ENCODE measurements at places on chromosomes 3 and 15. TPM values are rescaled to one million over a fixed set of nuclear protein-coding genes. Genes with fewer than 3 reads are reported as not detected.

The ANKUB1 gene
- total RNA-seq, result not detected

The SLC7A14 gene
- total RNA-seq, result 0.49 TPM

The FANCD2OS gene
- total RNA-seq, result not detected

The SERINC4 gene
- not detected for total RNA-seq

The LRRFIP2 gene
- 29.0 TPM for total RNA-seq

The AGTR1 gene
- total RNA-seq, result not detected

The FAM107A gene
- 1.0 TPM for total RNA-seq

The WNT5A gene
- total RNA-seq, result 4.0 TPM

The XCR1 gene
- total RNA-seq, result not detected

The EDEM1 gene
- total RNA-seq, result 36.7 TPM

The MAGI1 gene
- 63.8 TPM for total RNA-seq

The WDR49 gene
- 0.08 TPM for total RNA-seq

The SEC22C gene
- total RNA-seq, result 48.3 TPM

DNA sequence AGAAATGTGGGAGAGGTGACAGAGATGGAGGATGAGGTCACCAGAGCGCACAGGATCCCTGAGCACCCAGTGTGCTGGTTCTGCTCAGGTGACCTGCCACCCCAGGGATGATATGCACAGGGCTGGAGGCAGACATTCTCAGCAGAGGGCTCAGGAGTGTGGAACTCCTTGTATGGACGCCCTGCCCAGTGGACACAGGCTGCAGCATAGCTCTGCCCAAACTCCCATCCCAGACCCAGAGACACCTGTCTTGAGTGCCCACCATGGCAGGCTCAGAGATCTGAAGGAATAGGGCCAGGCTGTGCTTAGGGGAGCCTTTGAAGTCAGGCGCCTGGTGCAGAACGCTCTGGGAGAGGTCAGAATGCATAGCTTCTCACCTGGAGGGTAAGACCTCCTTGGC, 47.3 kb downstream of the PPCDC start:
- H3K4me3 ChIP-seq, result no peak overlapping the region
- no peak overlapping the region for H3K27ac ChIP-seq
- no peak for DNase-seq
- no peaks in the 10 kb centered on the region for H3K4me1 ChIP-seq

GRCh38 chr3:38115645-38116427, 21.1 kb downstream of the ACAA1 start:
- no peak for DNase-seq
- H3K4me1 ChIP-seq, result no peaks in the 10 kb centered on the region
- no peak overlapping the region for H3K27ac ChIP-seq
- H3K36me3 ChIP-seq, result no peaks in the 10 kb centered on the region

DNA sequence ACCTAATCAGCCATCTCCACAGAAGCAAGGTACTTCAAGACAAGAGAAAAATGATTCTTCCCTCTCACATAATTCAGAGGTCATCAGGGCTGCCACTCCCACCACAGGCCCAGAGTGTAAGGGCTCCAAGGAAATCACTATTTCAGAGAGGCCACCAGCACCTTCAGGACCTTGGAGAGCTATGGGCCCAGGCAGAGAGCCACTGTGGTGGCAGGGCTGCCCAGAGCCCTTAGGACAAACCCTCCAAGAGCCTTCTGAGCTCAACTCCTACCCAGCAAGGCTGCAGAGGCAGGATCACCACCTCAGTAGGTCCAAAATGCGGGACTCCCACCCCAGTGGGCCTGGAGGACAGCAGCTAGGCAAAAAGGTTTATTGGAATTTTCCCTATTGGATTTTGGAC, 17.9 kb upstream of the FAN1 start:
- H3K27ac ChIP-seq, result no peak overlapping the region
- peak; percentile 68 for DNase-seq

DNA sequence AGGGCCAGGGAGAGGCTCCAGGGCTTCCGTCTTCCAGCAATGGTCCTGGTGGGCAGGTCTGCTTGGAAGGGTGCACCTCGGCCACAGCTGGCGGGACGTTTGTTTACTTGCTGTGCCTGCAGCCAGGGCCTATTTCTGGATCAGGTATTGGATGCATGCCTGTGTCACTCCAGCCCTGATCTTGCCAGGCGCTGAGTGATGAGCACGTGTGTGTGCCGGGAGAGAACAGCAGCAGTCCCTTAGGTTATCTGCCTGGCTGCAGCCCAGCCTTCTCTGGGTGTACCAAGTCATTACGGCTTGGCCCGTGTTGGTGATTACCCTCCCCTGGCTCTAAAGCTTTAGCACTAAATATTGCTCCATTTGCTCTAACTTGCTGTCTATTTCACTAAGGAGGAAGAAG, 14.9 kb downstream of the CCDC32 start:
- H3K27me3 ChIP-seq, result no peaks in the 10 kb centered on the region
- no peaks in the 10 kb centered on the region for H3K36me3 ChIP-seq
- DNase-seq, result no peak
- no peak overlapping the region for H3K4me3 ChIP-seq
- peaks cover 21% of the 10 kb centered on the region for H3K4me1 ChIP-seq

- H3K27me3 ChIP-seq, result no peaks in the 10 kb centered on the region
- no peaks in the 10 kb centered on the region for H3K4me1 ChIP-seq
- DNase-seq, result no peak
Measured at GRCh38 chr3:38567498-38567897, 71.4 kb downstream of the EXOG start.

DNA sequence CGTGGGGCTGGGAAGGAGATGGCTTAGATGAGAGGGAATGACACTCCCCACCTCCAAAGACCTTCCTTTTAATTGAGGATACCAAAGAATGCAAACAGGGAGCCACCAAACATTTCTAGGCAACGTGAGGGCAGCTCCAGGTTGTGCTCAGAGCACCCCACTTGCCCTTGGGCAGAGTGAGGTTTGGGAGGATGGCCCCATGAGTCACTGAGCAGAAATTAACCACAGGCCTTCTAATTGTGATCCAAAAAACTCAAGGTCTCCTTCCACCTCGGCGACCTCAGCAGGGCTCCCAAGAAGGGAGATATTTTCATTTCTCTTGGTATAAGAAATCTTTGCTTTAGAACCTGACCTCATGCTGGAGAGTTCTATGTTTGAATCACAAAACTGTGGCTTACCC, 305.0 kb upstream of the TPM1 start:
- no peaks in the 10 kb centered on the region for H3K36me3 ChIP-seq
- no peak overlapping the region for H3K4me3 ChIP-seq
- no peak overlapping the region for H3K27ac ChIP-seq
- H3K4me1 ChIP-seq, result peaks cover 4% of the 10 kb centered on the region
- no peaks in the 10 kb centered on the region for H3K27me3 ChIP-seq

DNA sequence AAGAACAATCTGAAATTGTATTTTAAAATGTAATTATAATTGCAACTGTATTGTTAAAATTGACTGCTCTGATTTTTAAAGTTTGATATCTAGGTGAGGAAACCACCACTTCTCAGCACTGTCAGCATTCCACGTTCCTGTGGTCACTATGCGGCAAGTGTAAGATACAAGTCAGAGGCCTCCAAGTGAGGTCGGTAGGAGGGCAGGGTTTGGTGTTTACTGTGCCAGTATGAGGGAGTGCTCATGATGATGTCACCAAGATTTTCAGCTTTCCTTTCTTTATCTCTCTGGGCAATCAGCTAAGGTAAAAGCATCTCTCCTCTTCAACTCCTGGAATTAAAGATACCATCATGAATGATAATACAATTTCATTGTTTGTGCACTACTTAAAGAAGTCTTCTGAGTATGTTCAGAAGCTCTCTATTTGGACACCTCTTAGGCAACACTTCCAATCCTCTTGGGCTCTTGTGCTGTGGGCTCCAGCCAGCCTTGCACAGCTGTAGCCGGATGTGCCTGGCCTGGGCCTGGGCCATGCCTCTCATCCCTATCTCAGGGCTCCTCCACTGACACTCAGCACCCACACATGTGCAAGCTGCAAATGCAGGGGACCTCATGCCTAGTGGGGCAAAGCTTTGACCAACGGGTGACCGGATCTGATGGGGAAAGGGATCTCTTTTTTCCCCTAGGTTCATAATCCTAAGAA, 42.9 kb downstream of the CCR3 start:
- no peak overlapping the region for H3K27ac ChIP-seq
- DNase-seq, result no peak
- H3K4me3 ChIP-seq, result no peak overlapping the region
- no peaks in the 10 kb centered on the region for H3K36me3 ChIP-seq
- no peaks in the 10 kb centered on the region for H3K4me1 ChIP-seq
- no peaks in the 10 kb centered on the region for H3K27me3 ChIP-seq

GRCh38 chr3:197573048-197573767, 17.4 kb upstream of the BDH1 start:
- H3K4me1 ChIP-seq, result peaks cover 40% of the 10 kb centered on the region
- peaks cover 7% of the 10 kb centered on the region for H3K36me3 ChIP-seq
- DNase-seq, result no peak
- H3K27me3 ChIP-seq, result no peaks in the 10 kb centered on the region

DNA sequence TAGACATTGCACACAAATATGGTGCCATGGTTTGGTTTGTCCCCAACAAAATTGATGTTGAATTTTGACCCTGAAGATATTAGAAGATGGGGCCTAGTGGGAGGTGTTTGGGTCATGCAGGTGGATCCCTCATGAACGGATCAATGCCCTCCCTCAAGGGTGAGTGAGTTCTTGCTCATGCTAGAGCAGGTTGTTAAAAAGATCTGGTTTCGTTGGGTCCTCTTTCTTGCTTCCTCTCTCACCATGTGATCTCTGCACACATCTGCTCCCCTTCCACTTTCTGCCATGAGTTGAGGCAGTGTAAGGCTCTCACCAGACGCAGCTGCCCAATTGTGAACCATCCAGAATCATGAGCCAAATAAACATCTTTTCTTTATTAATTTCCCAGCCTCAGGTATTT, 87.8 kb upstream of the MDFIC2 start:
- no peak overlapping the region for H3K4me3 ChIP-seq
- no peak overlapping the region for H3K27ac ChIP-seq
- H3K36me3 ChIP-seq, result no peaks in the 10 kb centered on the region
- no peaks in the 10 kb centered on the region for H3K27me3 ChIP-seq

DNA sequence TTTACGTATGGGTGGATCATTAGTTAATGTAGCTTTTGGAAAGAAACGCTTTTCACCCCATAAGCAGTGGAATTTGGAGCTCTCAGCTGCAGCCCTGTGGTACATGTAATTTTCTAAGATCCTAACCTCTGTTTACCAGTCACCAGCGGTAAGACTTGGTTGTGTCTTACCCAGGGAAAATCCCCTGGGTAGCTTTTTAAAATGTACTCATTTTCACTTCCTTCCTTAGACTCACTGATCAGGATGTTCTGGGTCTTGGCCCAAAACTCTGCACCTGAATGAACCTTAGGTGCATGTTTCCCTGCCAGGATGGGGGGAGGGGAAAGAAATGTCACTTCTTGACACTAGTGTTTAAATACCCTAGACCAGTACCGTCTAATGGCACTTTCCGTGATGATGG, 605.2 kb downstream of the MAGI1 start:
- H3K27ac ChIP-seq, result no peak overlapping the region
- no peaks in the 10 kb centered on the region for H3K27me3 ChIP-seq
- H3K36me3 ChIP-seq, result peaks cover 41% of the 10 kb centered on the region

- H3K36me3 ChIP-seq, result peaks cover 19% of the 10 kb centered on the region
- H3K4me3 ChIP-seq, result no peak overlapping the region
- DNase-seq, result no peak
Measured at GRCh38 chr3:123104550-123104949, 37.7 kb downstream of the PDIA5 start.

- no peaks in the 10 kb centered on the region for H3K4me1 ChIP-seq
- DNase-seq, result peak; percentile 70
- H3K4me3 ChIP-seq, result no peak overlapping the region
- no peaks in the 10 kb centered on the region for H3K27me3 ChIP-seq
Measured at GRCh38 chr3:67296039-67296892, 298.2 kb downstream of the KBTBD8 start.

GRCh38 chr3:52892290-52892624, 5.1 kb downstream of the STIMATE start:
- no peak overlapping the region for H3K27ac ChIP-seq
- no peaks in the 10 kb centered on the region for H3K27me3 ChIP-seq
- DNase-seq, result peak; percentile 33
- no peaks in the 10 kb centered on the region for H3K36me3 ChIP-seq
- no peak overlapping the region for H3K4me3 ChIP-seq
- peaks cover 8% of the 10 kb centered on the region for H3K4me1 ChIP-seq

DNA sequence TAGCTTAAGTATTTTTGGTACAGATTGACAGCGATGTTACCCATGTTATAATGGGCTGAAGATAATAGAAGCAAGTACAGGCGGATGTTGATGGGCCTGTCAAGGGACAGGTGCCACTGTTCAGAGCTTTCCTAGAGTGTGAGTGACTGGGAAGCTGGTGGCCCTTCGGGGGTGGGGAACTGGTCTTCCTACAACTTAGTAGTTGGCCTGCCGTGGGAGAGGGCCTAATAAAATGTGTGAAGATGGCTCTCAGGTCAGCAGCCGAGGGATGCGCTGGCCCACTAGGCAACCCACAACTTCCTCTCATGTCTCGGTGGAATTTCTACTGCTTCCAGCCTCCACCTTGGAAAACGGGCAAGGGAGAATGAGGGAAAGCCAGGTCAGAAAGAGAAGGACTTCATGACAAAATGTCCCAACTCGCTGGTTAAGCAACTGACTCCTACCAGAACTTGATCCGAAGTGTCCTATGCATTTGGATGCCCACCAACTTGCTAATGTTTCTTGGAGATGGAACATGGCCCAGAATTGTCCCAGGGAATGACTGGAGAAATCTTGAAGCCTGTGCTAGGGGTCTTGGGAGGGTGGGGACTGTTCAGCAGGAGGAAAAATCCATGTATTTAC, 1.4 kb downstream of the GYG1 start:
- peaks cover 24% of the 10 kb centered on the region for H3K4me1 ChIP-seq
- no peak for DNase-seq
- no peak overlapping the region for H3K27ac ChIP-seq

DNA sequence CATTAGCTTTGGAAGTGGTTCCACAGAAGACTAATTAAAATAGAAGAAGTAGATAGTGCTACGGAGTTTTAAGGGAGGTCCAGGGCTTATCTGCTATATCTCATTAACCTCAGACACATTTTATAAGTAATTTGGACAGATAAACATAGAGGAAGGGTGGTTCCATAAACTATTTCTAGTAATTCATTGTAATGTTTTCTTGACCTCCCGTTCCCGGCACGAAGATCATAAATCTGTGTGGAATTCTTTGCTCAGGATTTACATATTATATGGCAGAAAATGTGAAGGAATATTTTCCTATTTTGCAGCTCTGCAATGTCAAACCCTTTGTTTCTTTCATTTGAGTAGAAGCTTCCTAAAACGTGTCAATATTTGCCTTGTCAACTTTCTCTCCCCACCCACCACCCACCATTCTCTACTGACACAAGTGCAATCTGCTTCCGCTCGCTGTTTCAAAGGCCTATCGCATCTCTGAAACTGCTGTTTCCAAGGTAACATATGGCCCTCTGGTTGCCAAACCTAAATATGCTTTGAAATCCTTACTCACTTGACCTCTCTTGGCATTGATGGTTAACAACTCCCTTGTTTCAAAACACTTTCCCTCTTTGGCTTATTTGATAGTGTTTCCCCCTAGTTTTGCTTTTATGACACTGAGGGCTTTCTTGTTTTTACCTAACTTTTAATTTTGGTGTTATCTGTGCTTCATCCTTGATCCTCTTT, 21.4 kb upstream of the PLSCR5 start:
- no peak overlapping the region for H3K4me3 ChIP-seq
- no peak for DNase-seq
- H3K27me3 ChIP-seq, result no peaks in the 10 kb centered on the region
- H3K27ac ChIP-seq, result no peak overlapping the region
- no peaks in the 10 kb centered on the region for H3K36me3 ChIP-seq

- H3K4me3 ChIP-seq, result no peak overlapping the region
- peak; percentile 89 for DNase-seq
- peaks cover 38% of the 10 kb centered on the region for H3K27me3 ChIP-seq
- H3K4me1 ChIP-seq, result peaks cover 47% of the 10 kb centered on the region
Measured at GRCh38 chr3:134378384-134378783, 4.1 kb upstream of the AMOTL2 start.

GRCh38 chr15:74958320-74958907, 1.8 kb upstream of the RPP25 start:
- H3K36me3 ChIP-seq, result no peaks in the 10 kb centered on the region
- H3K27ac ChIP-seq, result no peak overlapping the region
- peak; percentile 84 for DNase-seq

All from GM23338 (cell line).